ENCODE measurements at places on chromosomes 6 and 20. TPM values are rescaled to one million over a fixed set of nuclear protein-coding genes. Genes with fewer than 3 reads are reported as not detected.

GRCh38 chr6:25392372-25392771 lies 113.2 kb downstream of the CARMIL1 start:
- DNase-seq: no peak

DNA sequence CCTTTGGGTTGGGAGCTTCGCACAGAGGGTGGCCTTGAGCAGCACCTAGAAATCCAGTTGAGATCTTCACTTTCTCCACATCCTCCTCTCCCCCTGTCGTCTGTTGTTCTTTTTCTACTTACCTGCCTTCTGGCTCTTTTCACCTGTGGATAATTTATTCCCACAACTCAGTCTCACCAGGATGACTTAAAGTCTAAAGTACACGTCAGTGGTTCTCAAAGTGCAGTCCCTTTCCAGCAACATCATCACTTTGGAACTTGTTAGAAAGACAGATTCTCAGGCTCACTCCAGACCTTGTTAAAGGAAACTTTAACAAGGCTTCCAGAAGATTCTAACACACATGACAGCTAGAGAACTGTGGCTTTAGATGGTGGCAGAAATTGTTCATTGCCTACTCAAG lies 27.7 kb upstream of the BCAS1 start:
- no peak for DNase-seq

Gene OR12D3
- not detected for polyA plus RNA-seq

DNA sequence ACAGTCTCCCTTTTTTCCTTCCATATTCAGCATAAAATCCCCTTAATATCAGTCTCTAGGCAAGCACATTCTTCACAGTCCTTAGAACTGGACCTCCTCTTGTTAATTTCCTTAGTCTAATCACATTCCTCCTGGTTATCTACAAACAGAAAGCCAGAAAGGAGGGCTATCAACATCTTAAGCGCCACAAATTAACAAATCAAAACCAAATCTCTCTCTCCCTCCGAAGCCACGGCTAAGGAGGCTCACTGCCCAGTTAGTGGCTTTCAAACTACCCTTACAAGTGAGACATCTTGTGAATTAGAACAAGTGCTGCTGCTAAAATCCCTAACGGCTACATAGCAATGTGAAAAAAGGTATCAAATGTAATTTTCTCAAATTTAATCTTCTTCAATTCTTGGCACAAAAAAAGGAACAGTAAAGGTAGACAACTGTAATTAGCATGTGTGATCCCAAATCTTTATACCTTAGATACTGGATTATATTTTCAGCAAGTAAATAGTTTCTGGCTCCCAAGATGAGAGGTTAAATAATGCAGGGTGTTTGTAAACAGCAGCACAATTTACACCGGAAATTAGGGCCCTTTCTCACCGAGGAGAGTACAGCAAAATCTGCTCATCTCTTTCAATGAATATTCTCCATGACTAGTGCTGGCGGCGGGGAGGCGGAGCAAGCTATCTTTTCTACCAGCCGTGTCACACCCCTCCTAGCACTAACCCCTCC lies 1.4 kb upstream of the TRIM39 start:
- DNase-seq: peak; percentile 12

Gene WFDC10B
- polyA plus RNA-seq: not detected

Gene SUMO4
- polyA plus RNA-seq: not detected

Gene IPCEF1
- 29.7 TPM for polyA plus RNA-seq

GRCh38 chr20:57223648-57224489 lies 42.6 kb downstream of the BMP7 start:
- DNase-seq: no peak

DNA sequence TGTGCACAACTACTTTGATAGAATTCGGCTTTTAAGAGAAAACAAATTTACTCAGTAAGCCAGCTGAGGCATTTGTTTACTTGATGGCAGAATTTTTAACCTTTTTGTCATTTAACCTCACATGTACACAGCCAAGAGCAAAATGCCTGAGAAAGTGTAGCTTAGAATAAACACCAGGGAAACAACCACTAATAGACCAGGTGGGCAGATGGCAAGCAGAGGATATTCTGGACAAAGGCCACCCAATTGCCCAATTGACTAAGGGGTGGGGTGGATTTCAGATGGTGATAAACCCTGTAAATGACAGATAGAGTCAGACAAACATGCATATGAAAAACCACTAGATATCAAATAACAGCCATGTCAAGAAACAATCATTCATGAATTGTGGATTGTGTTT lies 190.7 kb upstream of the FBXL4 start:
- DNase-seq: no peak

Gene ZSCAN23
- polyA plus RNA-seq: not detected

GRCh38 chr6:100446115-100447080 lies 18.3 kb downstream of the SIM1 start:
- no peak for DNase-seq

All from CD14-positive monocyte (primary cell).